ENCODE measurements at places on chromosomes 12 and 14. TPM values are rescaled to one million over a fixed set of nuclear protein-coding genes. Genes with fewer than 3 reads are reported as not detected.
A peak's percentile ranks its signal among the peaks of the same experiment; 100 is the strongest.

DNA sequence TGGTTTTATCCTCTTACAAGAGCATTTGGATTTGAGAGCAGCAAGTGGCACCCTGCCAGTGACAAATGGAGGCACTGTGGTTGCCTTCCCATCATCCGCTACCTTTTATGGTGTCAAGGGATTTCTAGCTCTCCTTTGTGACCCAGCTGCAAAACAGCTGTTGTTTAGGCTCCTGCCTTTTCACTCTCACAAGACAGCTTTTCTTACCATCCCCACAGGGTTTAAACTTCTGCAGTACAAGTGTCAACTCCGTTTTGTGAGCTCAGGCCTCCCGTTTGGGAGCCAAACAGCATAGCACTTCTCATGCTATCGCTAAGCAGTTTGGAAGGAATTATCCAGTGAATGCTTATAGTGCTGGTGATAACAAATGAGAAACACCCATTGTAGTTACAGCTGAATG is 331.4 kb downstream of the TMTC2 start:
- DNase-seq: no peak

KCNK10 gene
- not detected for total RNA-seq

KCNC2 gene
- total RNA-seq: not detected

GRCh38 chr12:32558903-32559302 is 120.2 kb upstream of the DNM1L start:
- DNase-seq: peak; percentile 85

MYRFL gene
- total RNA-seq: not detected

DNA sequence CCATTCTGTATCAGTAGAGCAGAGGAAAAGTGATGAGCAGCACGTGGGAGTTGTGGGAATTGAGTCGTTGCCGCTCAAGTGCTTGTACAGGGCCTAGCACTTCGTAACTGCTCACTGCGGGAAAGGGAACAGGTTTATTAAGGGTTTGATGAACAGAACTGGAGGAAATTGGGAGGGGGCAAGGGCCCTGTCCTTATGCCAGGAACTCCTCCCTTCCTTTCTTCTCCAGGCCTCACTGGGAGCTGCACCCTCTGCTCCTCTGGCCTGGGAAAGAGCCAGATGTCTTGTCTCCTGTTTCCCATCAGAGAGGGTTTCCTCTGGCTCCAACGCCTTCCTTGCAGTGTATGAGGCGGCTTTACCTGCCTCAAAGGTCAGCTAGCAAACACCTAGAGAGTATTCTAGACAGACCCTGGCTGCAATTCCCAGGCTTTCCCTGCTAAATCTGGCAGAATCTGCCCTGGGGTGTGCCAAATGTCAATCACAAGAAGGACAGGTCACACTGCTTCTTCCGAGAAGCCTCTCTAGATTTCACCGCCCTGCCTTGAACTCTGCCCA is 78.4 kb downstream of the NTF3 start:
- DNase-seq: no peak

RPL36AL gene
- 89.8 TPM for total RNA-seq

- DNase-seq: no peak
These were observed 3.1 kb upstream of the FIGNL2 start for GRCh38 chr12:51851413-51852124.

DNA sequence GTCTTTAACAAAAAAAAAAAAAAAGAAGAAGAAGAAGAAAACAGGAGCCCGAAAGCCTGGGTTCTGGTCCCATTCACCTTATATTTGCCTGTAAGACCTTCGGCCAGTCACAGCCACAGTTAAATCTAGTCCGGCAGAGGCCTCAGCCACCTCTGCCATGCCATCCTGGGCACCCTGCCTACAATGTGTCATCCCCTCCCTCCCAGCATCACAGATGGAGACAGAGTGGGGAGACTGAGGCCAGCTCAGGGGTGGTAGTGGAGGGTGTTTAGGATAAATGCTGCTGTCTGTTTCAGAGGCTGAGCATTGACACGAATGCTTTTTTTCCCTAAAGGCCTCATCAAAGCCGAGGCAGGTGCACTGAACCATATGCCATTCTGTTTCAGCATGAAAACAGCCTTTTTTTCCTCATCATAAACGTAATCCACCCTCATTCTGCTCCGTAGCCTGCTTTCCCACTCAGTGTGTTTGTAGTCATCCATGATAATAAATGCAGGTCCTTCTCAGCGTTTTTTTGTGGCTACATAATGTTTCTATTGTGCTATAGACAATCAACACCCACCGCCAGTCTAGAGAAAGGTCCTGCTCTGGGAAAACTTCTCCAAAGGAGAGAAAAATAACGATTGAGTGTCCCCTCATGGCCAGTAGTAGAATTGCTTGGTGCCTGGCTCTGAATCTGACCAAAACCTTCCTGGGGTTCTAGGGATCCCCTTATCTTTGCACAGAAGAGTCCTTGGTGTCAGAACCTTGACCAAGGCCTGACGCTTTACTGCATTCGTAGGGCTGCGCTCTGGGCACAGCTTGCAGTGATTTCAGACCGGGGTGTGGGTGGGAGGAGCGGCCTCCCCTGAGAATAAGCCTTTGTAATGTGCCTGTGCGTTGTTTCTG is 41.1 kb upstream of the TSPAN9 start:
- DNase-seq: peak; percentile 45

- DNase-seq: no peak
These were observed 288.7 kb downstream of the NAV3 start for GRCh38 chr12:78119351-78119918.

DNA sequence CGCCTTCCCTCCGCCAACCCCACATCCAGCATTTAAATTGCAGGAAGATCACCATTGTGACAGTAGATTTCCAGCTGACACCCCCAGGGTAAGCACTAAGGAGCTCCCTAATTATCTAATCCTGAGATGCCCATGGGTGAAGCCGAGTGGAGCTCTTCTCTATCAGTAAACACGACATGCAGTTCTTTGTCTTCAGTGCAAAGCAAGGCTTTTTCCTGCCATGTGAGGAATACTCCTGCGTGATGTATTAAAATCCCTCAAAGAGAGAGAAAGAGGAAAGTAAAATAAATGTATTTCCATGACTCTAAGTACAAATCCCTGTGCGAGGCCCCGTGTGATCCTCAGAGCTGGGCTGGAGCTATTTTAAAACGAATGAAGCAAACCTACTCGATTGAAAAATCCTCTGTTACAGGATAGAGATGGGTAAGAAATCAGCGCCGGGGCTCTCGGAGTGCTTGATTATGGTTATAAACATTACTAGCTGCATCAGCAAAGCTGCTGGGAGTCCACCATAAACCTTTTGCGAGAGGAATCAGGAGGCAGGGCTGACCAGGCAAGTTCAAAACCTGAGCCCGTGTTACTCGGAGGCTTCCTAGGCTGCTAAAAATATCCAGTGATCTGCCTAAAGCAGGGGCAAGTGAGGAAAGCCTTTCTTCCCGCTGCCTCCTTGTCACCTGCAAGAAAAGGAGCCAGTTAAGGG is 61.5 kb downstream of the MAP1LC3B2 start:
- no peak for DNase-seq

- no peak for DNase-seq
These were observed 2.5 kb downstream of the TEAD4 start for GRCh38 chr12:2961705-2962104.

PARPBP gene
- total RNA-seq: 10.1 TPM

GRCh38 chr12:95003921-95004272 is 400 bp upstream of the NDUFA12 start:
- no peak for DNase-seq

DNA sequence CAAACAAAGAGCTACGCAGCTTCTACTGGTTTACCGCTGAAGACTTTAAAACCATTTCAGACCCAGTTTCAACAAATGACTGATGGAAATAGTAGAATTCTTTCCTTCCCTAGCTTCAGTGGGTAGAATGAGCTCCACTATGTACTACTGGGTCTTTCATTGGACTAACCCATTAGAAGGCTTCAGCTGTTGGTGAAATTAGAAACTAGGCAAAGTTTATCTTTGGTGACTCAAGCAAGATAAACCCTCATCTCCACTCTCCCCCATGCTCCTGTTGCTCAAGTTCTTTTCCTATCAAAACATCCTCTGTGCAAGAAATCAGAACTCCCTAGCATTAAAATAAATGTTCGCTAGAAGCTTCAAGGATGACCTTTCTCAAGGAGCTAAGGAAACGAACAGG is 159.2 kb downstream of the PAWR start:
- DNase-seq: no peak

NOC4L gene
- 10.2 TPM for total RNA-seq

HOTAIR gene
- total RNA-seq: not detected

DNA sequence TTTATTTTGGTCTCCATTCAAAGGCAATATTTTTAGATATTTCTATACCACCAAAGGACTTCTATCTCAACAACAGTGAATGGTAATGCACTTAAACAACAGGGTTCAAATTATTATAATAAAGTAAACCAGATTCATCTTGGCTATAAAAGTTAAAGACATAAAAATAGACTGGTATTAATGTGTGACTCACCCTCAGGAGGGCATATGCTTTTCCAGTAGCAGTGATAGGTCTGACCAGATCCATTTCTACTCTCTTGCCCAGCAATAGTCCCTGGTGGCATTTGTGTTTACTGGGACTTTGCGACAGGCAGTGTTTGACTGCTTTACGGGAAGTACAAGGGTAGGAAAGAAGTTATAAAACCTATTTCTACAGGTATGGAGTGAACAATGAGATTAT is 353.2 kb upstream of the ATP2B1 start:
- DNase-seq: peak; percentile 34

AQP5 gene
- not detected for total RNA-seq

- no peak for DNase-seq
These were observed 9.0 kb downstream of the BCL11B start for GRCh38 chr14:99262977-99263448.

- DNase-seq: no peak
These were observed 70.7 kb downstream of the RASSF9 start for GRCh38 chr12:85765453-85765869.

DNA sequence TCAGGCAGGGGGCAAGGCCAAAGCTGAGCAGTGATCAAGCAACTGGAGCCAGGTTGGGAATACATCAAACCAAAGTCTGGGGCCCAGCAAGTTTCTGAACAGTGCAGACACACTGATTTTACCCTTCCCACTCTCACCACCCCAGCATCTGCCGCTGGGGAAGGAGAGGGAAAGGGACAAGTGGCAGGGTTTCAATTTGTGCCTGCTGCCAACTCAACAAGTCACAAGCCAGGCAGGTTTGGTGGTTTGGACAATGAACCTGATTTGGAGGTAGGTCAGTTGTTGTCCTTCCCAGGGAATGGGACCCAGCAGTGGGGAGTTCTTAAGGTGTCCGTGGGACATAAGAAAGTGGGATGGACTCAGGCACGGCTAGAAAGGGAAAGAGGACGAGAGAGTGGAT is 151.9 kb upstream of the NOS1 start:
- no peak for DNase-seq

DNA sequence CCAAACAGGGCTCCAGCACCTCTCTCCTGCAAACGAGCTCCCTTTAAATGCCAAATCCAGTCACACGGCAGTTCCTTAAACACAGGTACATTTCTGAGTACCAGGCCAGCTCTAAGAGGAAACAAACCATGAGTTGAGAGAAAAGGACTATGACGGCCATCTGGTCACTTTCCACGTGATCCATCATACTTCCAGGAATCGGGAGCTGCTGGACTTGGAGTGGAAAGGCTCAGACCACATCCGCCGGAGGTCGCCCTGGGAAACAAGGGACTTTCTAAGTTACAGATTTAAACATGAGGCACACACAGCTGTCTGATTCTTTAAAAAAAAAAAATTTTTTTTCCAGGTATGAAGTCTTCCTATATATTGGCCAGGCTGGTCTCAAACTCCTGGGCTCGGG is 39.2 kb downstream of the ACADS start:
- no peak for DNase-seq

DNA sequence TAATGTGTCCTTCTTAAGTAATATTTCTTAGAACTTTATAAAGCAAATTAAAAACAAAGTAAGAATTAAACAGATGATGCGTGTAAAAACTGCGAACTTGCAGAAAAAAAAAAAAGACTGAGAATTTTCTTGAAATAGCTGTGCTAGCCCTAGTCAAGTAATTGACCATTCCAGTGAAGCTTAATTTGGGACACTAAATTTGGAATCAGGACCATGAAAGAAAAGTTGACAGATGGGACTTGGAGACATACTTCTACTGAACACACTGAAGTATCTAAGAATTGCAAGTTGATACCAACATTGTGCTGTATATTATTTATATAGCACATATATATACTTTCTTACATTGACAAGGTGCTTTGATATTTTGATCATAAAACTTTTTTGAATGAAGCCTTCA is 386.6 kb downstream of the KCNH5 start:
- no peak for DNase-seq

GRCh38 chr14:25800841-25801240 is 750.9 kb upstream of the STXBP6 start:
- DNase-seq: no peak

DNA sequence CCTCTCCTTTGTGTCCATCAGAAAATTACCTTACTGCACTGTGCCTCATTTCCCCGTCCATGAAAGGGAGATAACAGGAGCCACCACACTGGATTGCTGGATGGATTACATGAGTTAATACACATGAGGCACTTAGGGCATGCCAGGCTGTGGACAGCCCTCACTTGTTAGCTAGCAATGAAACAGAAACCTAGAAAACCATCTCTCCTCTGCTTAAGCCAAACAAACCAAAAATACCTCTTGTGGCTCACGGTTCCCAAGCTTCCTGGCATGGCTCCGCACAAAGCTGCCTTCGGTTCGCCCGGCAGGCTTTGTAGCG is 660 bp upstream of the HCFC2 start:
- DNase-seq: no peak

Measured in GM23248 (cell line).